ENCODE measurements at places on chromosomes 12 and 14. TPM values are rescaled to one million over a fixed set of nuclear protein-coding genes. Genes with fewer than 3 reads are reported as not detected.
A peak's percentile ranks its signal among the peaks of the same experiment; 100 is the strongest.

DNA sequence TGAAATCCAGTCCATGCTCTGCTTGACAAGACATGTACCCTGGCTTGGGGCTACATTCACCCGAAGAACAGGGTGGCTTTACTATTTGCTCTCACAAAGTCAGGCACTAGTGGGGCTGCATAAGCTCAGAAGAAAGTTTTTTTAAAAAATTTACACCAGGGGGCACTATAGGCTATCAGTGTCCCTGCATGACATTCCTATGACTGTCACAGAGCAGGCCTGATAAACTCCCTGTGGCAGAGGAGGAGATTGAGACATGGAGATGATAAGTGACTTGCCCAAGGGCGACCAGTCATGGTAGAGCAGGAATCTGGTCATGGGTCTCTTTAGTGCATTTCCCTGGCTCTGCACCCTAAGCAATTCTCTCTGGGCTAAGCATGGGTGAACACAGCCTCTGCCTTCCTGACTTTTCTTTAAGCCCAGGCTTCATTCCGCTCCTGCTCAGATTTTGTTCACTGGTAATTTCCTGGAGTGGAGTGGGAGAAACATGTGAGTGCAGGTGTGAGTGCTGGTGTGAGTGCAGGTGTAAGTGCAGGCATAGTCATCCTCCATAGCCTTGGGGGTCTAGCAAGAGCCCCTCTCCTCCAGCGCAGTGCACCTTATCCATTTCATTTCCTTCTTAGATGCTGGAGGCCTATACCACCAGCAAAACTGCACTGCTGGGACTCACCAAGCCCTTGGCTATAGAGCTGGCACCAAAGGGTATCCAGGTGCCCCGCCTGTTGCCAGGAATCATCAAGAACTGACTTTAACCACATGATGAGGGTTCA is 91.6 kb downstream of the DHRS2 start:
- no peak overlapping the region for H3K4me3 ChIP-seq
- H3K36me3 ChIP-seq, result no peaks in the 10 kb centered on the region
- no peak overlapping the region for H3K27ac ChIP-seq
- H3K27me3 ChIP-seq, result no peaks in the 10 kb centered on the region
- peaks cover 7% of the 10 kb centered on the region for H3K4me1 ChIP-seq

- DNase-seq, result peak; percentile 81
- H3K4me3 ChIP-seq, result no peak overlapping the region
- peaks cover 14% of the 10 kb centered on the region for H3K36me3 ChIP-seq
These were observed 83.5 kb downstream of the SLC25A47 start for GRCh38 chr14:100406505-100407131.

- H3K27me3 ChIP-seq, result no peaks in the 10 kb centered on the region
- DNase-seq, result no peak
- peaks cover 15% of the 10 kb centered on the region for H3K36me3 ChIP-seq
- H3K27ac ChIP-seq, result no peak overlapping the region
- no peaks in the 10 kb centered on the region for H3K4me1 ChIP-seq
- no peak overlapping the region for H3K4me3 ChIP-seq
These were observed 31.7 kb upstream of the DYNC1H1 start for GRCh38 chr14:101932673-101933072.

- no peak overlapping the region for H3K27ac ChIP-seq
- DNase-seq, result no peak
- peaks cover 5% of the 10 kb centered on the region for H3K4me1 ChIP-seq
- H3K36me3 ChIP-seq, result peaks cover 6% of the 10 kb centered on the region
- H3K27me3 ChIP-seq, result no peaks in the 10 kb centered on the region
These were observed 95.8 kb upstream of the HMGA2 start for GRCh38 chr12:65728455-65728847.

DNA sequence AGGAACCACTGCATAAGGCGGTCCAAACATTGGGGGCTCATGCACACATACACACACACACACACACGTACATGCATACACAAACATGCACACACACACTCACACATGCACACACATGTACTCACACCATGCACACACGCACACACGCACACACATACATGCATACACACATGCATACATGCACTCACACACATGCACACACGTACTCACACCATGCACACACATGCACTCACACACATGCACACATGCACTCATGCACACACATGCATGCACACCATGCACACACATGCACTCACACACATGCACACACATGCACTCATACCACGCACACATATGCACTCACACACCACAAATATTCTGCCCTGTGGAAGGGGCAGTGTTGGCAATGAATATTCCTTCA is 22.1 kb downstream of the OAS2 start:
- H3K4me1 ChIP-seq, result no peaks in the 10 kb centered on the region
- DNase-seq, result no peak
- no peaks in the 10 kb centered on the region for H3K36me3 ChIP-seq
- no peaks in the 10 kb centered on the region for H3K27me3 ChIP-seq

DNA sequence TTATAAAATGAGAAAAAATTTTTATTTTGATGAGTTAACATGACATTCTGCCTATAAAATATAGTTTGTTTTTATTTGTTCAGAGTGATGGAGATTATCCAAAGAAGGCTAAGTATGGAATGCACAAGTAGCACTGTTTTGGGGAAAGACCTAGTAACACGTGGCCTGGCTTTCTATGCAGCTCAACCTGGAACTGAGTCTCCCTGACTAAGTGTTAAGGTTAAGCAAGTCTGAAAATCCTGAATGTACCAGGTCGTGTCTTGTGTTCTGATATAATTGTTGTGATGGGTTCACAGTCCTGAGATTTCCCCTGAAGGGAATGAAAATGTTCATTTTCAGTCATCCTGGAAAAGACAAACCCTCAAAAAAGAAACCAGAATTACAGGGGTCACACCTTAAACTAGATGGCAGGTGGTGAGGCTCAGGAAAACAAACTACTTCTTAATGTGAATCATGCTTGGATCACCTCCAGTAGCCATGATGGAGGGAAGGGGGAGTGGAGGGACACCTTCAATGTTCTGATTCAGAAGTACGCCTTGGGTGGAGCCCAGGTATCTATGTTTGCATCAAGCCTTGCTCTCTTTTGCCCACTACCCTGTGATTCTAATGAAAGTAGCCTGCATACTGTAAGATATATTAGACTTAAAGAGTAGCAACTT is 236.8 kb downstream of the ALX1 start:
- DNase-seq, result peak; percentile 57
- H3K27ac ChIP-seq, result no peak overlapping the region
- H3K4me1 ChIP-seq, result peaks cover 10% of the 10 kb centered on the region
- H3K4me3 ChIP-seq, result no peak overlapping the region

DNA sequence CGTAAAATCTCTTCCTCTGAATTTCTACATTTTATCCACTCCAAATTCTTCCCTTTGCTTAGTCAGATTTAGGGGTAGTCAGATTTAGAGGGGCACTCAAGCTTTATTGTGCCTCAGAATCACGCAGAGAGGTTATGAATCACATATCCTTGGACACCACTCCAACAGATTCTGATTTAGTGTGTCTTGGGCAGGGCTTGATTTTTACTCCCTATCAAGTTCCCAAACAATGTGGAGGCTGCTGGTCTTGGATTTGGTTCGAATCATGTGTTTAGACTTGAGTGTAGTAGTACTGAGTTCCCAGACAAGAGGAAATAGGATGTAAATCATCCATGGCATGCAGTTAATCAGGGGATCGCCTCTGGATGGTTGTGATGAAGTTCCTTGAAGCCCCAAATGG is 298.1 kb upstream of the CLEC14A start:
- no peaks in the 10 kb centered on the region for H3K36me3 ChIP-seq
- no peaks in the 10 kb centered on the region for H3K27me3 ChIP-seq
- no peak overlapping the region for H3K4me3 ChIP-seq

DNA sequence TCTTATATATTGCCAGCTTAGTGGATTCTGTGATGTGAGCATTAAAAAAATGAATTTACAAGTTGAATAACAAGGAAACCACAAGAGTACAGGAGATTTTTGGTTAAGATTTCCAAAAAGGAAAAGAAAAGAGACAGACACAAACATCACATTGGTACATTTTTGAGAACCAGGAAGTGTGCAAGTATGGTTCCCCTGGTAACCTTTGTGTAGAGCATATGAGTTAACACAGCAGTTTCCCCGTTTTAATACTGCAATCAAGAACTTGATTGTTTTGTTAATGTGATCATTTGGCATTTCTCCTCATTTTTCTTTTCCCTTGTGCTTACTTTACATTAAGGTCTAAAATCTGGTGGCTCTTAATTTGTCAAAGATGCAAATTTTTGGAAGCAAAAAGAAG is 490.4 kb upstream of the ATP2B1 start:
- no peaks in the 10 kb centered on the region for H3K4me1 ChIP-seq
- H3K36me3 ChIP-seq, result no peaks in the 10 kb centered on the region
- H3K4me3 ChIP-seq, result no peak overlapping the region

GRCh38 chr14:73227812-73228781 is 9.2 kb upstream of the PAPLN start:
- peak overlapping the region; percentile 94 for H3K27ac ChIP-seq
- H3K36me3 ChIP-seq, result peaks cover 38% of the 10 kb centered on the region
- peaks cover 11% of the 10 kb centered on the region for H3K27me3 ChIP-seq
- H3K4me3 ChIP-seq, result peak overlapping the region; percentile 40
- DNase-seq, result peak; percentile 86

- peak overlapping the region; percentile 61 for H3K27ac ChIP-seq
- H3K4me1 ChIP-seq, result no peaks in the 10 kb centered on the region
- no peak overlapping the region for H3K4me3 ChIP-seq
- no peaks in the 10 kb centered on the region for H3K36me3 ChIP-seq
- DNase-seq, result no peak
These were observed 319.4 kb downstream of the SYT1 start for GRCh38 chr12:79183926-79184325.

DNA sequence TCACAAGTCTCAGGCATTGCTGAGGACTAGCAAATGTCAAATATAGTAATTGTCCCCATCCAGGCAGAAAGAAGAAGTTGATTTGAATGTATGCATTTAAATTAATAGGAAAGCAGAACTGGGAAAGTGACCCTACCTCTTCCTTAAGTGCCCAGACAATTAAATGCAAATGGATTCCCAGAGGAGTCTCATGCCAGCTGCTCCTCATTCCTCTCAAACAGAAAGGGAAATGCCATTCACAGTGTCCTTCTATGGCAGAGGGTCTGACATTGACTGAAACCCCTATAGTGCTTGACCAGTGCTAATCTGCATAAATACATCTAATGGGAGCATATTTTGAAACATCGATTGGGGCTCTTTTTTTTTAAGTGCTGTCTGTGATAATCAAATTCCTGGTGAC is 292.4 kb upstream of the SEL1L start:
- no peaks in the 10 kb centered on the region for H3K27me3 ChIP-seq
- no peak overlapping the region for H3K27ac ChIP-seq
- H3K36me3 ChIP-seq, result no peaks in the 10 kb centered on the region
- no peak overlapping the region for H3K4me3 ChIP-seq
- no peaks in the 10 kb centered on the region for H3K4me1 ChIP-seq
- DNase-seq, result no peak

GRCh38 chr12:26668847-26669246 is 164.1 kb downstream of the ITPR2 start:
- peak; percentile 39 for DNase-seq
- no peaks in the 10 kb centered on the region for H3K27me3 ChIP-seq
- no peak overlapping the region for H3K27ac ChIP-seq
- H3K4me1 ChIP-seq, result no peaks in the 10 kb centered on the region

- no peak overlapping the region for H3K4me3 ChIP-seq
- H3K27ac ChIP-seq, result no peak overlapping the region
- peaks cover 31% of the 10 kb centered on the region for H3K36me3 ChIP-seq
- no peaks in the 10 kb centered on the region for H3K4me1 ChIP-seq
- H3K27me3 ChIP-seq, result peaks cover 19% of the 10 kb centered on the region
- DNase-seq, result no peak
These were observed 28.6 kb upstream of the CACNA2D4 start for GRCh38 chr12:1947081-1947480.

The CDH24 gene
- 4.9 TPM for total RNA-seq

The TNFAIP2 gene
- 17.9 TPM for total RNA-seq

The AVPR1A gene
- not detected for total RNA-seq

The ACRBP gene
- 0.30 TPM for total RNA-seq

The WSB2 gene
- total RNA-seq, result 55.9 TPM

The ASB2 gene
- not detected for total RNA-seq

The INSM2 gene
- 0.10 TPM for total RNA-seq

The LRTM2 gene
- total RNA-seq, result not detected
